Thoracic aorta (tissue), 2 donors: ENCODE measurements at places on chromosomes 12 and 14.

DNA sequence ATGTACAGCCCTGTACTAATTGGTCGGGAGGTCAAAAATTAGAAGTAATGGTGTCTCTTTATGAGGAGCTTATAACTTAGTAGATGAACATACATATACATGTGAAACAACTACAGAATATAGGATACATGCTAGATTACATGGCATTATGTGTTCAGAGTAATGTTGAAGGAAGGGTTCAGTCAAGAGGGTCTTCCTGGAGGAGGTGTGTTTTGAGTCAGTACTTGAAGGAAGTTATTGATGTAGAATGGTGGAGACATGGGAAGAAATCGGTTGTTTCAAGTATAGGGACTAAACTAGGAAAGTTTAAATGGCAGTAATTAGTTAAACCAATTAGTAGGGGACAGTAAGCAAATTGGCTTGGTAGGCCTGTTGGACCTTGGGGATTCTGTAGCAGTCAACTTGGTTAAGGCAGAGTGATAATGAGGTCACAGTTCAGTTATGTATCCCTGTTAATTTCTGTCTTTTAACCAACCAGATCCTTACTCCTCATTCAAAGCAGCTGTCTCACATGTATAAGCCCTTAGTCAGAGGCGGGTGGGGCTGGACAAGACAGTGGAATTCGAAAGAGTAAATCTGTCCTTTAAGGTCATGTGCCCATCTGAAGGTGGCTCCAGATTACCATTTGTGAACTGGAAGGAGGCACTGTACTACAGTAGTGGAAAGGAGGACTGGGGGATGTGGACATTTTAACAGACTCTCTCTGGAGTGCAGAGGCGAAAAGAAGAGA lies 3.5 kb upstream of the ANKRD52 start:
- DNase-seq: no peak

DNA sequence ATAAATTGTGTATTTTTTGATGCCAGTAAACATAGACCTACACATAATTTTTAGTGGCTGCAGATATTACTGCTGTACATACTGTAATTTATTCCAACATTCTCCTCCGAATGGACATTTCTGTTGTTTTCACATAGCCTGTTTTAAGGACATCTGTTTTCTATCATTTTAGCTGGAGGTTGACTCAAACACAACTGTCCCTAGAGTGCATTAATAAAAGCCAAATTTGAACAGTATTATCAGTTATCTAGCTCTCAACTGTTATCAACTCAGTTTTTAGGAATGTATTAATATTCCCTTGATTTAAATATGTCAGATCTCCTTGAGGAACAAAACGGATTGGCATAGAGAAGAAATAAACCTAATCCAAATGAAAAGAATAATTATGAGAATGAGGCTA lies 17.2 kb upstream of the PIWIL1 start:
- DNase-seq: no peak

DNA sequence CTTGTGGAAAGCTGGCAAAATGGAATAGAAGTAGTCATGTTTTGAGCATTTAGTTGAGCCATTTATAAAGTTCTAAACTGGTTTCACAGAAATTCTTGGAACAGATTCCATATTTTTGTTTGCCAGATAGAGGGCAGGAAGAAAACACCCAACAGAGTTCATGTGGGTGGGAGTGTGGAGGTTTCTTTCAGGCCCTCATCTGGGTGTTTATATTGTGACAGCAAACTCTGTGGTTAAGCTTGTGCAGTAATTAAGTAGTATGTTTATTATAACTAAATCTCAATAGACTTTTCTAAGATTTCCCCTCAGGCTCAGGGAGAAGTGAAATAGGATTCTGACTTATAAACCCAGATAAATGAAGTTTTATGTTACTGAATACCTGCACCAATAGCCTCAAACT lies 57.4 kb downstream of the SPPL3 start:
- DNase-seq: no peak

- no peak for DNase-seq
Observed at GRCh38 chr12:4435537-4435936, 10.1 kb downstream of the FGF6 start.

DNA sequence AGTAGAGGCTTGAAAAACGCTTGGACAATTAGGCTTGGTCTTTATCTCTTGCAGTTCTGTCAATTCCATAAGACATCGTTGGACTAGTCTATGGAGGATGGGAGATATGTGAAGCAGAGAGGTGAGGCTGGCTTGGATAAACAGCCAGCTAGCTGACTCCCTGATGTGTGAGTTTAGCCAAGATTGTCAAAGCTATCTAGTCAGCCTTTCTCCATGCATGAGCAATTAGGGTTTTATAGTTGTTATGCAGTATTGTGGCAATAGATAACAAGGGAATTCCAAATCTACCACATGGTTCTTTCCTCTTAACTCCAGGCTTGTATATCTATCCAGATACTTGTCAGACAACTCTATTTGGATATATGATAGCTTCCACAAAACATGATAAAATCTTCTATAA lies 153.6 kb upstream of the NRXN3 start:
- no peak for DNase-seq

GRCh38 chr12:55715169-55715764 lies 579 bp upstream of the BLOC1S1 start:
- no peak for DNase-seq

GRCh38 chr14:99041820-99042174 lies 230.2 kb downstream of the BCL11B start:
- no peak for DNase-seq

DNA sequence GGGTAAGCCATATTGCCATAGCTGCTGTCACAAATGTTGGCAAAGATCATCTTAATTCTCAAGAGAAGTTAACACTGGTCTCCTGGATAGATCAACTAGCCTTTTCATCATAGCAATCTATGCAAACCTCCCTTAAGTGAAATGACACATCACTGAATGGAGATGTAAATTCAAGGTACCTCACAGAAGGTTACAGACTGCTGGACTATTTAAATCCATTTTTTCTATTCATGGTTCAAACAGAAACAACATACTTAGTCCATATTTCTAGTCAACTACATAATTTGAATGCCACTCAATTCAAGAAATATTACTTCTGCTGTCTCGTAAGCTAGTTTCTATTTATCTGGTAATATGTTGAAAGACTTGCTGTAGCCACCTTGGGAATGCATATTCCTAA lies 748.3 kb downstream of the C12orf50 start:
- no peak for DNase-seq

- DNase-seq: no peak
Observed at GRCh38 chr12:29427964-29428363, 47.0 kb upstream of the ERGIC2 start.

- DNase-seq: no peak
Observed at GRCh38 chr12:7749442-7749841, 2.3 kb upstream of the CLEC4C start.

GRCh38 chr14:76926521-76927251 lies 100.5 kb downstream of the LRRC74A start:
- no peak for DNase-seq

- no peak for DNase-seq
Observed at GRCh38 chr14:90785876-90786450, 30.3 kb downstream of the TTC7B start.

DNA sequence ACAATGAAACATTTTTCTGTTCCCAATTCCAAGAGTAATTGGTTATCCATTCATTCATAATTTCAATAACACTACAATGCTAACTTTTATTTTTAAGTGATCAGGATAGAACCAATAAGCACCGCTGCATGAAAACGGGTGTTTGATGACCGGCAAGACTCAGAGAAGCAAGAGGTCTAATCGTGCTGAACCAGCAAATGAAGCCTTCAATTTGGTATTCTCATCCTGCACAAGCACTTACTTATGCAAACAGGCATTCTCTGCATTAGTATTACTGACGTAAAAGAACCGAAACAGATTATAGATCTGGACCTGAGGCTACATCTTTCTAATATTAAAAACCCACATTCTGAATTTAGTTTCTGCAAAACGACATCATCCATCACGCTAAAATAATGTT lies 67.7 kb downstream of the RBM19 start:
- no peak for DNase-seq

GRCh38 chr14:31200702-31200990 lies 6.9 kb downstream of the HECTD1 start:
- no peak for DNase-seq

GRCh38 chr14:34029921-34030334 lies 79.1 kb upstream of the EGLN3 start:
- DNase-seq: no peak
